ENCODE measurements at places on chromosomes 13 and 19.

GRCh38 chr19:17209126-17210036 is 5.8 kb upstream of the USE1 start:
- DNase-seq, result peak; percentile 50

DNA sequence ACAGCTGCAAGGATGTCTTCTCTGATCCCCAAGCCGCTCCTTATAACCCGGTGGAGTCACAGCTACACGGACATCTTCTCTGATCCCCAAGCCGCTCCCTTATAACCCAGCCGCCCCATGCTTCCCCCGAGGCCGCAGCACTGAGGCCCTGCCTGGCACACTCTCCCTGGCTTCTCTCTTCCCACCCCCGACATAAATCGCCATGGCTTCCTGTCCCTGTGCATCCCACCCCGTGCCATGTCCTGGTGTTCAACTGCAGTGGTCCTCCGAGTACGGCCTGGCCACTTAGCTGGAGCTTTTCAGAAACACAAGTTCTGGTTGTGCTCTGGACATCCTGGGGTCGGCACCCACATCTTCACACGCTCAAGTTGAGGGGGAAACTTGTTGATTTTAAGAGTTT is 60.4 kb downstream of the RASA3 start:
- no peak for DNase-seq

- DNase-seq, result no peak
Observed at GRCh38 chr13:38309397-38309796, 40.3 kb upstream of the UFM1 start.

GRCh38 chr19:3249408-3249807 is 24.9 kb downstream of the CELF5 start:
- no peak for DNase-seq

GRCh38 chr19:16912780-16913179 is 24.0 kb downstream of the F2RL3 start:
- DNase-seq, result no peak

- peak; percentile 89 for DNase-seq
Observed at GRCh38 chr19:8209462-8210378, 550 bp downstream of the CERS4 start.

GRCh38 chr13:104641309-104641708 is 1575.1 kb upstream of the SLC10A2 start:
- no peak for DNase-seq

- DNase-seq, result no peak
Observed at GRCh38 chr13:38735665-38736440, 49.0 kb downstream of the FREM2 start.

GRCh38 chr19:2426611-2427428 is 566 bp downstream of the TIMM13 start:
- DNase-seq, result peak; percentile 48

- no peak for DNase-seq
Observed at GRCh38 chr19:46116121-46116520, 8.4 kb downstream of the IGFL3 start.

- peak; percentile 25 for DNase-seq
Observed at GRCh38 chr13:39016787-39017186, 21.1 kb downstream of the PROSER1 start.

GRCh38 chr19:31625056-31625455 is 275.8 kb upstream of the TSHZ3 start:
- no peak for DNase-seq

- DNase-seq, result no peak
Observed at GRCh38 chr13:47853236-47853635, 147.8 kb downstream of the SUCLA2 start.

GRCh38 chr19:34555447-34555846 is 73.9 kb downstream of the WTIP start:
- DNase-seq, result no peak

DNA sequence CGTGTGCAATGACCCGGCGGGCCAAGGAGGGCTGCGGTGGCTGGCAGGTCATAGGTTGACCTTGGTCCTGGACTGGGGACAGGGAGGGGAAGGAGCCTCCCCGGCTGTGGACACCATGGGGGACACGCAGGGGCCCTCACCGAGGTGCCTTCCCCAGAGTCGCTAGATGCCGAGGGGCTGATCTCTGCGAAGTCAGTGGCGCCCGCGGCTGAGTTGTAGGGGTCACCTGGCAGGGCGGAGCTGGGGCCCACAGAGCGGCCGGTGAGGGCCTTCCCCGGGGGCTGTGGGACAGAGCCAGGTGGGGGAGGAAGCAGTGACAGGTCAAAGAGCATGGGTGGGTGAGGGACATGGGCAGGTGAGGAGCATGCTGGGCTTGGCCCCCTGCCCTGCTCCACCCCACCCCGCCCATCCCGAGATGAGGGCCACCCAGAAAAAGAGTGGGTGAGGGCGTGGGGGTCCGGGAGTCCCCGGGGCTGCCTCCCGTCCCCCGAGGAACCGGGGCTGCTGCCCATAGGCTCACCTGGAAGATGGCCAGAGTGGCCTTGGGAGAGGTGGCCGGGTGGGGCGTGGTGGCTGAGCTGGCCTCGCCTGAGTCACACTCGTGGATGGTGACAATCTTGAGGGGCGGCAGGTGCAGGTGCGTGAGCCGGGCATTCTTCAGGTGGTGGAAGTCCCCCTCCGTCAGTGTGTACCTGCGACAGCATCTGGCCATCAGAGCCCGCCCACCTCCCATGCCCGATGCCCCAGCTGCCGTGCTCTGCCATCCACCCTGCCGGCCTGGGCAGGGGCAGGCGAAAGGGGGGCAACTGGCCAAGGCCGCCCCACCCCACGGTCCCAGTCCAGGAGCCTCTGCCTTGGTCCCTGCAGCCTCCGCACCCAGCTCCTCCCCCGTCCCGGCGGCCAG is 3.5 kb downstream of the CBARP start:
- DNase-seq, result no peak

DNA sequence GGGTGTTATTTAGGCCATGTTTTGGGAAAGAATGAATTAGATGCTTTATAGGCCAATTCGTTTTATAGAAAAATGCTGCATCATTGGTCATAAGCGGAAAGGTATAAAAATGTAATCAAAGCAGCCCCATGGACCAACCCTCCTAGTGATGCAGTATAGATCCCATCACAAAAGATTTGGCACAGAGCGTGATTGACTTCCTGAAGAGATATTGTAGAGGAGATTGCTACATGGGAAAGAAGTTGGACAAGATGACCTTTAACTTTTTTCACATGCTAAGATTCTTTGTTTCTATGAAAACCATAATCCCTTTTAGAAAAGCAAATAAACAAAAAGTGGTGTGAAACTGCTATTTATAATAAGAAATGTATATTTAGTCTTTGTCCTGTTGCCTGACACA is 136.5 kb upstream of the FNDC3A start:
- no peak for DNase-seq

DNA sequence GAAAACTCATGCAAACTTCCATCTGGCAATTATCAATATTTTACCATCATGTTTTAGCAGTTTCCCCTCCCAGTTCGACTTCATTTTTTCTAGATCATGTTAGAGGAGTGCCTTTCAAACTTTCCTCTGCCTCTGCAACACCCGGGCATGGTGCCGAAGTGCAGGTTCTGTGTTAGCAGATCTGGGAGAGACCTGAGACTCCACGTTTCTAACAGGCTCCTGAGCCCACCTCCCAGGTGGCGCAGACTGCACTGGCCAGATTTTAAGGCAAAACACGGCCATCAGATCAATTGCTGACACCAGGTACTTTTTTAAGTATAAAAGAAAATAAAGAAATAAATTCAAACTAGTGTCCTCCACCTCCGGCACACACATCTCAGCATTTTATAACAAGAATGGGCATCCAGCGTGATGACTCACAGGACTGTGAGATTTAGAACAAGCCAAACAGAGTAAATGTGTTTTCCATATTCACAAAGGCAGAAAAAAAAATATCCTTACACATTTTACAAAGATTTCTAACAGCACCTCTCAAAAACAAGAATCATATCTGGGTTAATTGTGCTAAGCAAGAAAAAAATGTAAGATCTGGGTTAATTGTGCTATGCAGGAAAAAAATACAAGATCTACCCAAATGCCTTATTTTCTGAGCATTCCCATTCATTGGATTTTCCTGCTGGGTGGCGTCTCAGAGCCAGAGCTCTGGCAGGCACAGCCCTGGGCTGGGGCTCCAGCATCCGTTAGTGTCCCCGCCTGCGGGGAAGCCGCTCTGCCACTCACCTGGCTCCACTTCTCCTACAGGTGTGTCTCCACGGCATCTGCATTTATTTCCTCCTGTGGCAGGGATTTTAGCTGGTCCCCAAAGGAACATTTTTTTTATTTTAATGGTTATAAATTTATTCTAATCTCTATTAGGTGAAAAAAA is 127.9 kb upstream of the SOX1 start:
- no peak for DNase-seq

GRCh38 chr13:46544208-46544607 is 8.8 kb upstream of the LRCH1 start:
- no peak for DNase-seq

DNA sequence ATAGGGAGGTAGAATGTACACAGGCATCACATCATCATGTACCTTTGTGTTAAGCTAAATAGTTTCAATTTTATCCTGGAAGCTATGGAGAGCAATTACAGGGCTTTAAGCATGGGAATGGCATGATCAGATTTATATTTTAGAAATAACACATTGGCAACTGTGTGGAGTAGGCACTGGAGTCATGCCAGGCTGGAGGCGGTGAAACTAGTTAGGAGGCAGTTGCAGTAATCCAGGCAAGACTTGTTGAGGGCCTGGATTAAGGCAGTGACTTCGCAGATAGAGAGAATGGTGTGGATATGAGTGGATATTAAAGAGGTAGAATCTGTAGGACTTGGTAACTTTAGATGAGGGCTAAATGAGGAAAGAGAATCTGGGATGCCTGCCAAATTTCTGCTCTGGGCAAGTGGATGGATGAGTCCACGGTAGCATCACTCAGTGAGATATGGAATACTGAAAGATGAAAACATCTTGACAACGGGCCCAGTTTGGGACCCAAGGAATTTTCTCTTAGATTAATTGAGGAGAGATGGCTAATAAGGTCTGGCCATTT is 506.2 kb downstream of the FGF9 start:
- no peak for DNase-seq

DNA sequence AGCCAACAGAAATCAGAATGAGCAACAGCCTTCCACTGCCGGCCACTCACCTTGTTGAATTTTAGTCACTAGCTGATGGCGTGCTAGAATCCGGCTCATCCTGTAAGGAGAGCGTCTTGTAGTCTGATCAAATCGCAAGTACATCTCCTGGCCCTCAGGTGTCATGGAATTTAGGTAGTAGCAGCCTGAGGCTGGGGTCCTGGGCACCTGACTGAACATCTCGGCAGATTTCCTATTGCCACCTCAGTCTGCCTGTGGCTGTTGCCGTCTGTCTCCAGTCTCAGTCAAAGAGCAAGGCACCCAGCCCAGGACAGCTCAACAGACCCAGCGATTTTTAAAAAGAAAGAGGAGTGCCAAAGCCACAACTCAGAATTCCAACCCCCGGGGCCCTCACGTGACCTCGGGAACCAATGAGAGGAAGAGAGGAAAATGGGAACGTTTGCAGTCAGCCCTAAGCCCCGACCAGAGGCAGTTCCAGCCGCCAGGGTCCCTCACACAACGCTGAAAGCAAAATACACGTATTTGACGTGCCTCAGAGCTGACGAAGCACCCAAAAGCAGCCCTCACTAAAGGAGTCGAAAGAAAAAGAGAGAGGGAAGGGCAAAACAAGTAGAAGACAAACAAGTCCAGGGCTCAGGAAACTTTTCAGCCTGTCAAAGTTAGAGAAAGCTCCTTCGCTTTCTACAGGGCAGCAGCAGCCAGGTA is at the start of gene STARD13:
Gene STARD13 (minus strand): TSS at position 336 of the 705 bp plus-strand sequence. CDS start 117 bp downstream, at position 219.
- DNase-seq, result no peak

- DNase-seq, result no peak
Observed at GRCh38 chr13:20567881-20568528, 1.0 kb downstream of the IFT88 start.

GRCh38 chr19:55643003-55643886 is at the start of gene ZNF581:
Gene ZNF581 (plus strand): TSS chr19:55643649. CDS start chr19:55644572, 923 bp downstream.
- DNase-seq, result peak; percentile 84

DNA sequence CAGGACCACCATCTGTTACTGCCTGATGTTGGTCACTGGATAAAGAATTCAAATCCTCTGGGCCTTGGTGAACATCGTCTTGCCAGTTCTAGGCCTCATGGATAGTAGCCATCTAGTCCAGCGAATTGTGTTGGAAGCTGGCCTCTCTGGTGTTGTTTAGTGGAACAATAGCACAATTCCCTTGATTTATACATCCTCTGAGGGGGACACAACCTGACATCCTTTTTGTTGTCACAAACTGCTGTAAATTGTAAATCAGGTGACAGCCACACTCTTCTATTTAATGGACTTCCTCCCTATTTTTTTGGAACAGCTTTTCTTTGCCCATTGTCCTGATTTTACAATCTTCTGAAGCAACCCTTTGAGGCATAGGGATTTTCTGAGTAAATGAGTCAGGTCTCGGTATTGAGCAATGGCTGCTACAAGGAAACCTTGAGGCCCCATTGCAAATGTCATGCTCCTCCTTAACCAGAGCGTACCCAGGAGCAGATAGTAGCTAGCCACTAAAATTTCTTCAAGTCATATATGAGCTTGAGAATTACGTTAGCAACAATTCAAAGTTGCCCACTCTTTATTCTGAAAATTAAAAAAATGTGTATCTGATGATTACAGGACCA is 263.3 kb downstream of the COG6 start:
- no peak for DNase-seq

DNA sequence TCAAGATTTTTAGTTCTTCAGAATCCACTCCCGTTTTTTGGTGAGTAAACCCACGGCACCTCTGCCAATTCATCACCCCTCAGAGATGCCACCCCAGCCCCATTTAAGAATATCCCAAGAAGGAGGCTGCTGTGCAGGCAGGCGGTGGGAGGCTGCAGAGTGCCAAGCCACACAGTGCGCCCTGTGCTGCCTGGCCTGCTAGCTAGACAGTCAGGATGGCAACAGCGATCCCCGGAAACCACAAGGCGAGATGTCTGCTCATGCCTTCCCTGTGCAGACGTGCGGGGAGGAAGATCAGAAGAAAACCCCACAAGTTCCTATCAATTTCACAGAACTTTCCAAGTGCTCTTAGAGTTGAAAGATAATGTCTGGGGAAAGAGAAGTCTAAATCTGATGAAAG is 64.8 kb upstream of the GPR183 start:
- peak; percentile 73 for DNase-seq

DNA sequence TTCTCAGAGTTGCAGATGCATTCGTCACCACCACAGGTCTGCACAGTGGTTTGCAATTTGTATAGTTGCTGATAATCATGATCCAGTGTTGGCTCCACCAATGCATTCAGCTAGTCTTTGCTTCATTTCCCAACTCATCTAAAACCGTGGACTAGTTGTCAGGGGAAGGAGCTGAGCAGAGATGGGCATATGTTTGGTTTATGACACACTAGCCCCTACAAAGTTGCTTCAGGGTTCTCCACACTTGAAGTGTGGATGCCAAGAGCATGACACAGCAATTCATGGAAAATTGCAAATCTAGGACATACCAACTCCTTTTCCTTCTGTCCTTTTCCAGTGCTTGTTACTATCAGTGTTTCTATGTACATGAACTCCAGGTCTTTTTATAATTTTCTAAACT is 168.0 kb downstream of the TNFSF13B start:
- DNase-seq, result no peak

- no peak for DNase-seq
Observed at GRCh38 chr13:27635266-27635665, 13.6 kb downstream of the POLR1D start.

- no peak for DNase-seq
Observed at GRCh38 chr19:29965492-29965891, 23.5 kb downstream of the URI1 start.
